ENCODE measurements at places on chromosomes 2 and 18.

DNA sequence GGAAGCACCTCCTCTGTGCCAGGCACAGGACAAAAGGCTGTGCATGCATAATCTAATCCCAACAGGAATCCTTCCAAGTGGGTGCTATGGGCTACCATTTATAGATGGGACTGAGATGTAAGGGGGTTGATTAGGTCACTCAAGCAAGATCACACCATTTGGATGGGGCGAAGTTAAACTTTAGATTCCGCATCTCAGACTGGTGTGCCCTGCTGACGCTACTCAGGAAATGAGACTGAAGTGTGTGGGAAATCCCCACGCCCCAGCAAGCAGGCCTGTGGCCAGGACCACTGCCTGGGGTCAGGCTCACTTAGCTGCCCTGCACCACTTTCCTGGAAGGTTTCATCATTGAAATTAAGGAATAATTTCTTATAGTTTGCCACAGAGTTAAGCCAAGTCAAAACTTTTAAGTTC, 70.5 kb upstream of the PPP1CB start:
- no peak for DNase-seq

GRCh38 chr2:176500901-176501300, 231.7 kb downstream of the MTX2 start:
- no peak for DNase-seq

- peak; percentile 20 for DNase-seq
Measured at GRCh38 chr2:172813314-172813888, 77.8 kb downstream of the RAPGEF4 start.

- no peak for DNase-seq
Measured at GRCh38 chr2:104858006-104858978, 4.4 kb downstream of the POU3F3 start.

- DNase-seq = no peak
Measured at GRCh38 chr2:152508446-152508845, 173.5 kb downstream of the FMNL2 start.

DNA sequence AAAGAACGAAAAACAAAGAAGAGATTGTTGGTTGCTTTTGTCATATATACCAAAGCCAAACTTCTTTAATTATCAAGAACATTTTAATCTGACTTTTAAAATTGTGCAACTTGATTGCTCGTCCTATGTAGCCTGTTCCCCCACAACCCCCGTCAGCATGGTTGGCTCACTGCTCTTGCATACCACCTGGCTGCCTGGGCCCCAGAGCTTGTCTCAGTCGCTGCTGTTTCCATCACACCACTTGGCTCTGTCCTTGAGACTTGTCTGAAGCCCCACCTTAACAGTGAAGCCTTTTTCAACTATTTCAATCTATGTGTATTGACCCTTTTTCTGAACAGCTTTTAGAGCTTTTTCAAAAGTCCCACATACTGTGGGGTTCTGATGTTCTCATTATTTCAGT, 270.8 kb downstream of the ZNF407 start:
- no peak for DNase-seq

DNA sequence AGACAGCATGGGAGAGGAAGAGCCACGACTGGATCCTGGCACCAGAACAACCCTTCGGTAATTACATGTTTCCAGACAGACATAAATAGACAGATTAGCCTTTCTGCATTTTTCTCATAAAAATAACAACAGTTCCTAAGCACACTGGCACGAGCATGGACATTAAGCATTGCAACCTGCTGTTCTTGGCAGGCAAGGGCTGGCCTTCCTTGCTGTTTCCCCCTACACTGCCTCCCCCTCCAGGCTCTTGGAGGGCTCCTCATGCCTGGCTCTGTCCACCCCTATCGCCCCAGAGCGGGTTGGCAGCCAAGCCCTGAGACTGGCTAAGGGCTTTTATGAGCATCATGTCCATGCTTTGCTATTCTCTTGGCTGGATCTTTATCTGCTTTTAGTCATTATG, 89.6 kb downstream of the TTC32 start:
- DNase-seq = peak; percentile 39

DNA sequence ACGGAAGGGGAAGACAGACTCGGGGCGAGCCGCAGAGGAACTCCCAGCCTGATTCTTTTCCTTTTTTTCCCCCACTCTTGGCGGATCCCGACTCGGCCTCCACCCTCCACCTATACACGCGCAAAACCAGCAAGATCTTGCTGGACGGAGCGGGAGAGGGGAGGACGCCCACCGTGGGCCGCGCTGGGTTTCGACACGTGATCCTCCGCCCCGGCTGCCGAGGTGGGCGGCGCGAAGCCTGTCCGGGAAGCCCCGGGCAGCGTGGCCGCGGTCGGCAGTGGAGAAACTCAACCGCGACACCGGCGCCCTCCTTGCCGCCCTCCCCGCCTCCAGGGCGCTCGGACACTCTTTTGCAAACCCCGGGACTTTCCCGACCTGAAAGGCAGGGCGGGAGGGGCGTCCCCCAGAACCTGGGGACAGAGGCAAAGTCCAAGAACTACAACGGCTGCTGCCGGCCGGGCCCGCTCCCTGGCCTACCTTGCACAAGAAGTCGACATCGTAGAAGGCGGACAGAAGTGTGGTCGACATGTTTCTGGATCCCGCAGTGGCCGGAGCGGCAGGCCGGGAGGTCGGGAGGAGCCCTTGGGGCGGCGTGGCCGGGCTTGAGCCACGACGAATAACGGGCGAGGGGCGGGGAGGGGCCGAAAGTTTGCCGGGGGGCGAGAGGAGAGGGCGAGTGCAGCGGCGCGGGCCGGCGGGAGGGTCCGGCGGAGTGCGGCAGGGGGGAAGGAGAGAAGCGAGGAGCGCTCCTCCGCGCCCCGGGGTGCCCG, 433 bp downstream of the ZFP36L2 start:
- DNase-seq = peak; percentile 25

GRCh38 chr18:33612632-33613031, 34.6 kb downstream of the ASXL3 start:
- no peak for DNase-seq
